ENCODE measurements at places on chromosomes 4 and X.
A peak's percentile ranks its signal among the peaks of the same experiment; 100 is the strongest.

- DNase-seq: no peak
Observed at GRCh38 chr4:37232315-37232714, 12.2 kb upstream of the NWD2 start.

DNA sequence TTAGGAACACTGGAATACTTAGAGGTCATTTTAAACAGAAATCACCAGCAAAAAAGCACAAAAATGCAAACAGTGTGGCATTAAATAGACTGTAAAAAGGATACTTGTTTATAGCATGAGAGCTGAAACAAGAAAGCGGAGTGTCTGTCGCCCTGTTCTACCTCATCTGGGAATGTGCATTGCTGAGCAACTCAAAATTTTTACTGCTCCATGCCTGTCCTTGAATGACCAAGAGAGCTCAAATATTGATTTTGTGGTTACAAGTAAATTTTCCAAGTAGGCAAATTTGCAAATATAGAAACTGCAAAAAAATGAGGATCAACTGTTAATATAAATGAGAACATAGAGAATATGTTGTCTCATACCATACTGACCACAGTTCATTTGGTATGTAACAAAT, 25.5 kb downstream of the AP1AR start:
- no peak for DNase-seq

GRCh38 chr4:82069883-82070638, 303.7 kb downstream of the HNRNPD start:
- DNase-seq: no peak

DNA sequence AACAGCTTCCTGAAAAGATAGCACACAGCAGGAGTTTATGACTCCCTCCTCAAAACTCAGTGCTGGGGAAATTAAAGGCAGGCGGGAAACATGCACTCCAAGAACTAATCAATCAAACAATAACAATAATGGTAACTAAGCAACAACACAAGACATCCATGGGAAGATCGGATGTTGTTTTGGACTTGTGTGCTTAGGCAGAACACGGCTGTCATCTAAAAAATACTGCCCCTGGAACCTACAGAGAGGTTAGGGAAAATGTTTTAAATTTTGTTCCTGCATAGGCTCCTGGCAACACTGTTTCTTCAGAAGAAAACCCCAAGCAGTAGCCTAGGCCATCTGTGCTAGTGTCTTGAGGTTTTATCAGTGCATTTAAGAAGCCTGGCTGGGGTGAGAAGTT, 1378.2 kb downstream of the STIM2 start:
- no peak for DNase-seq

- DNase-seq: no peak
Observed at GRCh38 chr4:58749206-58749605, 1639.0 kb upstream of the IGFBP7 start.

DNA sequence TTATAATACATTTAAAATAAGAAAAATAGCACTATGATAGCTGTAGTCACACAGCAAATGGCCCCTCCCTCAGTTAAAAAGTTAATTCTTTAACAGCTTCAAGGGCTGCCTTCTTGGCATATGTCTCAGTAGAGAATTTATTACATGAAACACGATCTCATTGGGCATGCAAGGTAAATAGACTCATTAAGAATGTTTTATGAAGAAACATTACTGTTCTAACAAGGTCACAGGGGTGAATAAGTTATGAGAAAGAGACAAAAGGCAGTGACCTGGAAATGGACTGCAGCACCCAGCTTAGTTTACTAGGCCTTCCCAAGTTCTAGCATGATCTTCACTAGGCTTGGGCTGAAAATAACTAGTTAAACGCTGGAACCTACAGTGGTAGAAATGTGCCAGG, 277.7 kb downstream of the NR3C2 start:
- no peak for DNase-seq

DNA sequence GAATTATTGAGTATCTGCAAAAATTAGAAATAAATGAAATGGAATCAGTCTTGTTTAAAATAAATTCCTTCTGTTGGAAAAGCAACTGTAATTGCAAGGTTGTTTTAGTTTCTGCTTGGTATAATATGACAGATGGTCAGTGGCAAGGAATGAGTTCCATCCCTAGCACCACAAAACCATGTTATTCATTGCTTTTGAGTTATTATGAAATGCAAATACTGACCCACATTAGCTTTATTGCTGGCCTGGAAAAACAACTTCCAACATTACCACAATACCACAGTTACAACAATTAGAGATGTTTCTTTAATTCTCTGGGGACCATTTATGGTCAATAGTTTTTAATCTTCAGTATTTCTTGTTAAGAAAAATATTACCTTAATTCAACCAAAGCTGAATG, 194.4 kb downstream of the TMA16 start:
- no peak for DNase-seq

DNA sequence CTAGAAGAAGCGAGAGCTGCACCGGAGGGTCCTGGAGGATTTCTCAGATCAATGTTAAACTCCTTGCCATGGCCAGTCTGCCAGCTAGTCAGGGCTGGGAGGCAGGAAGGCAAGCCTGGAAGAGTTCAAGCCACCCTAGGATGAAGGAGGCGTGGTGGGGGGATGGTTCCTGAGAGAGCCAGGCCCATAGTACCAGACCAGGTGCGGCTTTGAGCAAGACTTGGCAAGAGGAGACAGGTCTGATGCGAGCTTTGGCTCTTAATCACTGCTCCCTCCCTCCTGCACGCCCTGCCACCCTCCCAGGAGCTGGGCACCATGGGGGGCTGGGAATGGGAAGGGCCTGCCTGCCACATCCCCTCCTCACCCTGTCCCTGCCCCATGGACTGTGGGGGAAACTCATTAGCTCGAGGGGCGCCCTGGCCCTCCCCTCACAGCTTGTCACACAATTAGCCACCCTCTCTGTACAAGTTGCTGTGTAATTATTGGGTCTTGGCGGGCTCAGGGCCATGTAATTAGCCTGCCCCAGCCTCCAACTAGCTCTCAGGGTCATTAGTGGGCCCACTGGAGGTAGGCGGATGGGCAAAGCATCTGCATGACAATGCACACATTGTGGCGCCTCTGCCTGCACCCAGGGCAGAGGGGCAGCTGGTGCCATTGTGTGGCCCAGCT, 50.3 kb downstream of the EFNB1 start:
- DNase-seq: no peak

- DNase-seq: no peak
Observed at GRCh38 chrX:358651-359143, 28.0 kb downstream of the PPP2R3B start.

- peak; percentile 6 for DNase-seq
Observed at GRCh38 chr4:180058691-180059215, 2184.4 kb upstream of the TENM3 start.

GRCh38 chrX:103792916-103793544, 16.4 kb downstream of the PLP1 start:
- DNase-seq: no peak

Data from bone marrow (tissue), 2 donors.